ENCODE measurements at places on chromosomes 3 and 15. TPM values are rescaled to one million over a fixed set of nuclear protein-coding genes. Genes with fewer than 3 reads are reported as not detected.

Gene CCDC39
- polyA plus RNA-seq: 5.9 TPM

Gene GOLGA8A
- polyA plus RNA-seq: 176 TPM

Gene C3orf49
- 0.36 TPM for polyA plus RNA-seq

Gene UPK1B
- 0.09 TPM for polyA plus RNA-seq

Gene CYP11A1
- 0.59 TPM for polyA plus RNA-seq

Gene CPA3
- polyA plus RNA-seq: 0.36 TPM

Gene PRSS50
- polyA plus RNA-seq: 1.2 TPM

Gene CLRN1
- not detected for polyA plus RNA-seq

Gene TTC21A
- 10.5 TPM for polyA plus RNA-seq

Gene CYP8B1
- polyA plus RNA-seq: 0.28 TPM

DNA sequence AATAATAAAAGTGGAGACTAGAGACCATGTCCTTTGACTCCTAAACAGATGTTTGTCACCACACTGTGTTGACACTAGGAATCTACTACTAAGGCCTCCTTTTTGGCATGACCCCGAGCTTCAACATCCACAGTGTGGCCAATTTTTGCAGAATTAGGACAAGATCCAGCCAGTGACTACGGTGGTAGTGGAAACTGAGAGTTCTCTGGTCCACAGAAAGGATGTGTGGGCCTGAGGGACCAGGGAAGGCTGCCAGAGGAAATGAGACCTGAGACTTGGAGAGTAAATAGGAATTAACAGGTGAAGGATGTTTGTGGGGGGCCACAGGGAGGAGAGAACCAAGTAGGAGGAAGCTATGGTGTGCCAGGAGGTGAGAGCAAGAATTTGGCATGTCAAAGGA is 122.7 kb downstream of the CHCHD6 start:
- DNase-seq: no peak

DNA sequence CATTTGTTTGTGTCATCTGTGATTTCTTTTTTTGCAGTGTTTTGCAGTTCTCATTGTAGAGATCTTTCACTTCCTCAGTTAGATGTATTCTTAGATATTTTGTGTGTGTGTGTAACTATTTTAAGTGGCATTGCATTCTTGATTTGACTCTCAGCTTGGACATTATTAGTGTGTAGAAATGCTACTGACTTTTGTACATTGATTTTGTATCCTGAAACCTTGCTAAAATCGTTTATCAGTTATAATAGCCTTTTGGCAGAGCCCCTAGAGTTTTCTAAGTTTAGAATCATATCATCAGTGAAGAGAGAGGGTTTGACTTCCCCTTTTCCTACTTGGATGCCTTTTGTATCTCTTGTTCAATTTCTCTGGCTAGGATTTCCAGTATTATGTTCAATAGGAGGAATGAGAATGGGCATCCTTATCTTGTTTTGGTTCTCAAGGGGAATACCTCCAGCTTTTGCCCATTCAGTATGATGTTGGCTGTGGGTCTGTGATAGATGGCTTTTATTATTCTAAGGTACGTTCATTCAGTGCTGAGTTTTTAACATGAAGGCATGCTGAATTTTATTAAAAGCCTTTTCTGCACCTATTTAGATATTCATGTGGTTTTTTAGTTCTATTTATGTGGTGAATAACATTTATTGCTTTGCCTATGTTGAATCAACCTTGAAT is 211.7 kb downstream of the MBNL1 start:
- DNase-seq: no peak

DNA sequence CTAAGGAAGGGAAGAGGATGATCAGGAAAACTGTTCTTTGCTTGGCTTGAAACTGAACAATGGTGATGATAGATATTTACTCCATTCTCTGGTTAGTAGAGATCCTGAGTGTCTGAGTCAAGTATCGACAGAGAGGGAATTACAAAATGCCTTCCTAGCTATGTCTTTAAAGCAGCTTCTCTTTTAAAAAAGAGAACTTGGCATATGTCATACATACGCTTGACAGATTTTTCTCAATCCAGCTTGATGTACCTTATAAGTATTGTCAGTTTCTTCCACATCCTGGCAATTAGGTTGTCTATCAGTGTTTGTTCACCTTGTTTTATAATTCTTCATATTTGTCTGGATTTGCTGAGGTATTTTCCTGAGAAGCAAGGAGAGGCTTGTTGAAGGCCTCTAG is 5.0 kb upstream of the EPHB1 start:
- no peak for DNase-seq

DNA sequence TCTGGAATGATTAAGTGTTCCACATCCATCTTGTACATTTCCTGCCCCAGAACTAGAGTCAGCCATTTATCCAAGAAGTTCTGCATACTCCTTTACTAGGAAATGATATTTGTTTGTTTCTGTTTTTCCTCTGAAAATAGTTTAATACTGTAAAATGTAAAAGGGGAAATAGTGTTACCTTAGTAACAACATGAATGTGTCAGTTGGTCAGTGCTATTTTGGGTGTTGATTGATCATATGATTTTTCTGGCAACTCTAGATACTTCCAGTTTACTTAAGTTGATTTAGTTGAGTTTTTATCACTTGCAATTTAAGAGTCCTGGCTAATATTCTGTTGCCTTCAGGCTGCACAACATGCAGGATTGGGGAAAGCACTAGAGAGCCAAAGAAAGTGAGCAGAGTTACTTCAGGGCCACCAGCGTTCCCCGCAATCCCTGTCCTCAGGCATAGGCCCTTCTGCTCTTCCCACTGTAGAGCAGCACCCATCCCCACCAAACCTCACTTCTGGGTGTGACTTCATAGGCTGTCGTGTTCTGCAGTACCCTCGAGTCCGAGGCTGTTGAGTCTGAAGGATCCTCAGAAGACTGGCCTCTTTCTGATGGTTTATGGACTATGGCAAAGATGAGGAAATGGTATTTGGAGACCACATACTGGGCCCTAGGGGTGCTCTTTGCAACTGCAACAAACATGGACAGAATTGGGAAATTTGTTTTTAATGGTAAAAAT is 69.0 kb downstream of the CHD2 start:
- no peak for DNase-seq

- no peak for DNase-seq
These were observed 13.2 kb upstream of the STAB1 start for GRCh38 chr3:52481819-52482521.

DNA sequence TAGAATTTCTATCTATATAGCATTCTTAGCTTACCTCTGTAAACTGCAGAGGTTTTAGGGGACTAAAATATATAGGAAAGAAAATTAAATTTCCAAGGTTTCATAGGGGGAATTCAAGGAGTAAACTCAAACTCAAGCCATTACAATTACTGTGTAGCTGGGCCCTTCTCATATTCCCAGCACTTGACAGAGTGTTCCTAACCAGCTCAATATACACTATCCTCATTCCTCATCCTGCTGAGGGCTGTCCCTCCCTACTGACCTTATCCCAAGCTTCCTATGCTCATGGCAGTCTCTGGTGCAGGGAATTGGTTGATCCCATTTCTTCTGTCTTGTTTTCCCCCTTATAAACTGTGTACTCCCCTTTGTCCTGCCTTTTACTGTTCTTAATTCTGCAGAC is 33.9 kb downstream of the NXPE3 start:
- DNase-seq: no peak

- no peak for DNase-seq
These were observed 742 bp downstream of the CAMKV start for GRCh38 chr3:49868862-49869466.

GRCh38 chr3:5466065-5466464 is 278.6 kb downstream of the EDEM1 start:
- no peak for DNase-seq

- DNase-seq: peak; percentile 52
These were observed 735.0 kb downstream of the ROBO1 start for GRCh38 chr3:79032686-79033318.

DNA sequence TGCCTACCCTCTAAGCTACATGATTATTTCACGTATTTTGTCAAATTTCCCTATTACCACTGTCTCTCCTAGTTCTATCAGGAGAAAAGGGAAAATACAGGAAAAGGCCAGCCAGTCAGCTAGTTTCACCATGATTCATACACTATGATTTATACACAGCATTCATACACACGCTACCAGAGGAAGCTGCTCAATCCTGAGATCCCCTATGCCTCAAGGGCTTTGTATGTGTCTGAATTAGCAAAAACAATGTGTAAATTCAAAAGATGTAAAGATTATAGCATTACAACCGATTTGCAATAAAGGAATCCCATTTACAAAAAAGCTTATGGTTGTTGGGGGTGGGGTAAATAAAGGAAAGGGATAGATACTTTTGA is 3.1 kb upstream of the ACKR4 start:
- DNase-seq: no peak

DNA sequence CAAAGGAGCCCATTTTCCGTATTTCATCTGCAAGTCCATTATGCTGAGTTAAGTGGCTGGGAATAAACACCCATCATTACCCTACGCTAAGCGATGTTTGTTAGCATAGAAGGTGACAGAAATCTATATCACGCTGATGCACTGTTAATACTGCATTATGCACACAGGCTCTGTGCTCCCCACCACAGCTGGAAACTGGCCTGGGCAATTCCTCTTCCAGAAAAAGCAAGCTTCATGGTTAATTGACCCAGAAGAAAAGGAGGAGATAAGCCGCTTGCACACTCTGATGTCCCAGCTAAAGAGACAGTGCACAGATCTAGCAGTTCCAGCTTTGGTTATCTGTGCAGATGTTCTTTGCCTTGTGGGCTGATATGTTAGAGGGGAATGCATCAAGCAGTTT is 232.6 kb downstream of the NTRK3 start:
- DNase-seq: no peak

DNA sequence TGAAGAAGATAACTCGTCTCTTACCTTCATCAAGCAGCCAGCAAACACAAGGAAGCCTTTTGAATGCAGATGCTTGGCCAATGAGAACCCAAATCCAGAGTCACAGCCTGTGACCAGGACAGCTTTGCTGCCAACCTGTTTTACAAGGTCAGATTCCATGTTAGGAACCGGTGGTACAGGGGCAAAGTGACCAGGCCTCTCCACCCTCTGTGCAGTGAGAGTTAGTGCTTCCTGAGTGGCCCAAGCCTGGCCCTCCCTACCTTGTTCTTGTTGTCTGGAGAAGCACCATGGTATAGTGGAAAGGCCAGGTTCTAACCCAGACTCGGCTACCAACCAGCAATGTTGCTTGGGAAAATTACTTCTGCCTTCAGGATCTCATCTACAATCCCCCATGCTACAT is 23.4 kb downstream of the BDH1 start:
- no peak for DNase-seq

GRCh38 chr3:34106879-34107278 is 308.4 kb downstream of the PDCD6IP start:
- peak; percentile 7 for DNase-seq

DNA sequence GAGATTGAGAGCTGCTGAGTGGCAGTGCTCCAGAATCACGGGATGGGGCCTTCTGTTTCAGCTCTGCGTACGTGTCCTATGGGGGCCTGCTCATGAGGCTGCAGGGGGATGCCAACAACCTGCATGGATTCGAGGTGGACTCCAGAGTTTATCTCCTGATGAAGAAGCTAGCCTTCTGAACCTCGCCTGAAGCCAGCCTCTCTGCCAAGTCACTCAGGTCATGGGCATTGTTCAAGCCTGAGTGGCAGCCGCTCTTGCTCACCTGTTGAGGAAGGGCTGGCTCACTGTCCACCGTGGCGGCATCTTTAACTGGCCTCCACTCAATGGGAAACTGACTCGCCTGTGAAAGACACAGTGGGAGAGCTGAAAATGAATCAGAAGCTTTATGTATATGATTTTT is 6.6 kb downstream of the POLR2H start:
- DNase-seq: no peak

GRCh38 chr3:81443958-81444357 is 317.5 kb downstream of the GBE1 start:
- DNase-seq: no peak

DNA sequence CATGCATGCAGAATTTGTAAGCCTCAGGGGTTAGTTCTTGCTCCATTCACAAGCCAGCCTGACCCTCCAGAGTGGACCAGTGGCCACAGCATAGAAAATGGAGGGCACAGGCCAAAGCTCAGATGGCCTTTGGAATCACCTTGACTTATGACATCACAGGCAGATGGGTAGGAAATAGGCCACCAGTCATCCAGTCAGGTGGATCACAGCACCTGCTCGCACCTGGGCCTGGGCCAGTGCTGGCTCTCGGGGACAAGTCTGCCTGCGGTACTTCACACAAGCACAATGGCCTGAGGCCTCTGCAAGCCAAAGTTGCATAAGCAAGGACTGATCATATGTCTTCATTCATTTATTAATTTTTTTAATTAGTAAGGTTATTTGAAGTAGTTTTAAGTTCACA is 39.3 kb downstream of the PPCDC start:
- DNase-seq: no peak

DNA sequence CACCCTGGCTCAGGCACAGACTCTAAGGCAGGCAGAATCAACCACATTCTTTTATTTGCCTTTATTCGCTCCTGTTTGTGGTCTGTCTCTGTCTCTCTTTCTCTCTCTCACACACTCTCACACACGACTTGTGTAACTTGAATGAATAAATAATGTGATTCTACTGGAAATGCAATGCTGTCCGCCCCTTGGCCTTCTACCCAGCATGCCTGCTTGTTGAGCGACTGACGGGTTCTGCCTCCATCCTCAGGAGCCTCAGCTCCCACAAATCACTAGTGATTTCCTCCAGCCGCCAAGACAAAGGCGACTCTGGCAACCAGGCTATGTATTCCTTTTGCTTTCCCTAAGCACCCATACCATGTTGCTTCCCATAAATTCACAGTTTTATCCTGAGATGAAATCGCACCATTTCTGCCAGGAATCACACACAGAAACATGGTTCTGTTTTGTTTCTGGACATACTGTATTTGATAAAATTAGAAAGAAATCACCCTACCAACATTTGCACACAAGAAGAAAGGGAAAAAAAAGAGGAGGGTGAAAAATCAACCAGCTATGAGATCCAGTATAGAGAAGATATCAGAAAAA is 460.8 kb downstream of the MAGI1 start:
- DNase-seq: no peak

- peak; percentile 63 for DNase-seq
These were observed 64.2 kb upstream of the MYZAP start for GRCh38 chr15:57527382-57528091.

DNA sequence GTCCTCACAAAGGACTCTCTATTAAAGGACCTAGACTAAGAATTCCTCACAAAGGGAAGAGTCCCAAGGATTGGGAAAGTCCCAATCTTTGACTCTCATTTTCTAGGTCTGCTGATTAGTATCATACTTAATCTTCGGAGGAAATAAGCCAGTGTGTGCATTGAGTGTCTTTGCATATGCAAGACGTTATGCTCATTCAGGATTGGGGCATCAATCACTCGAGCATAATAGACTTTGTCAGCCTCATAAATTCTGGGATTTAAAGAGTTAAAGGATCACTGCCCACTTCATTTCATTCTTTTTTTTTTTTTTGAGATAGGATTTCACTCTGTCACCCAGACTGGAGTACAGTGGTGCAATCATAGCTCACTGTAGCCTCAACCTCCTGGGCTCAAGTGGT is 154.3 kb downstream of the RBPMS2 start:
- DNase-seq: no peak

- no peak for DNase-seq
These were observed 9.6 kb downstream of the LINGO1 start for GRCh38 chr15:77622934-77623754.

DNA sequence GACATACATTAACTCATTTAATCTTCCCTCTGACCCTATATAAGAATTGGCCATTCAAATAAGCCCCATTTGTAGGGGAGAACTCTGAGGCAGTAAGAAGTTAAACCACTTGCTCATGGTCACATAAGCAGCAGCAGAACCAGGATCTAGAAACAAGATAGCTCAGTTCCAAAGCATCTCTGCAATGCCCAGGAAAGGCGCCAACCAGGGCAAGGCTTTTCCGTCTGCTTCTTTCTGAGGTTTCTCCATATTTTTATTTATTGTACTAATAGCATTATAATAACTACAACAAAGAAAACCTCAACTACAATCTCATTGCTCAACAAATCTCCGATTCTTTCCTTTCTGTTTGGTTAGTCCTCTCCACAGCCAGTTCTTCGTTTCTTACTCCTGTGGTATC is 4.3 kb upstream of the UBE2E2 start:
- DNase-seq: no peak
